Panc1 (cell line): ENCODE measurements at places on chromosomes 4 and X. TPM values are rescaled to one million over a fixed set of nuclear protein-coding genes. Genes with fewer than 3 reads are reported as not detected.

DNA sequence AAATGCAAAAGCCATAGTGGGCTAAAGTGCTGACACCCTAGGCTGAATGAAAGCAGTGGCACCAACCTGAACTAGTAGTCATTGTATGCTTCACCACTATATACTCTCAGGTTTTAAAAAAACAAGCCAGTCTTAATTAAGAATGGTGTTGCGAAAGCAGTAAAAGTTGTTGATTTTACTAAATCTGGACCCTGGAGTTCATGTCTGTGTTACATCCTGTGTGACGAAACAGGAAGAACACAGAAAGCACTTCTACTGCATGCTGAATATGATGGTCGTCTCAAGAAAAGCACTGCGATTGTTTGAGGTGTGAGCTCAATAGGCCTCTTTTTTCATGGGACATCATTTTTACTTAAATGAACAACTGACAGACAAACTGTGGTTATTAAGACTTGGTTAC, 24.2 kb upstream of the GDPD2 start:
- no peak for DNase-seq

- DNase-seq: no peak
These were observed 48.0 kb downstream of the CPE start for GRCh38 chr4:165426823-165427222.

- no peak for DNase-seq
These were observed 1475.5 kb upstream of the AGA start for GRCh38 chr4:178917756-178918155.

GRCh38 chr4:111666826-111667360, 478.4 kb upstream of the FAM241A start:
- no peak for DNase-seq

- no peak for DNase-seq
These were observed 141.7 kb downstream of the PAPSS1 start for GRCh38 chr4:107578321-107578720.

GRCh38 chr4:94870146-94870545, 112.4 kb downstream of the BMPR1B start:
- no peak for DNase-seq

GRCh38 chr4:142917678-142918077, 71.6 kb upstream of the INPP4B start:
- DNase-seq: no peak

DNA sequence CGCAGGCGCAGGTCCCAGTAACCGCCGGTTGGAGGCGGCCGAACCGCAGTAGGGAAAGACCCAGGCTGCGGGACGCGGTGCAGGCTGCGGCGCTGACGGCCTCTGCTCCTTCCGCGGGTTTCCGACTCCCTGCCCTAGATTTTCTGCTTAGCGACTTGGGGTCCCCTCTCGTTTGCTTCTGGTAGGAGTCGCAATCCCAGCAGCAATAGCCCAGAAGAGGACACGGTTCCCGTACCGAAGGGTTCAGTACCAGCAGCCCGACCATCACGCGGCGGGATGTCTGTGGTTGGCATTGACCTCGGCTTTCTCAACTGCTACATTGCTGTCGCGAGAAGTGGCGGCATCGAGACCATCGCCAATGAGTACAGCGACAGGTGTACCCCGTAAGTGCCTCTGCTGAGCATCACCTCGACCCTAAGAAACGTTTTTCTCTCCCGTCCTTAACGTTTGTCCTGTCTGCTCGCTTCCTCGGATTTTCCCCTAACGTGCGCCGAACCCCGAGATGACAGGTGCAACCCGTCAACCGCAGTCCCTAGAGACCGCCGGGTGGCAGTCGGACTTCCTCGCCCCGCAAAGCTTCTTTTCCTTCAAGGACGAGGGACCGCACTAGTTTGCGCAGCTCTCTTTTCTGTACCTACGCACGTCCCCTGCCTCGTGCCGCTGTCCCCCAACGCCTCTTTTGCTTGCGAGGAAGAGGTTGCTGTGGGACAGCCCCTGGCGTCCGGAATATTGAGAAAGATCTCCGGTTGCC, at the start of gene HSPA4L:
Gene HSPA4L (plus strand): TSS at position 48 of the 751 bp plus-strand sequence. CDS start 229 bp downstream, at position 277.
- DNase-seq: peak; percentile 65

GRCh38 chr4:94621491-94622080, 136.2 kb upstream of the BMPR1B start:
- no peak for DNase-seq

GRCh38 chr4:99058228-99058627, 30.4 kb downstream of the ADH5 start:
- no peak for DNase-seq

DNA sequence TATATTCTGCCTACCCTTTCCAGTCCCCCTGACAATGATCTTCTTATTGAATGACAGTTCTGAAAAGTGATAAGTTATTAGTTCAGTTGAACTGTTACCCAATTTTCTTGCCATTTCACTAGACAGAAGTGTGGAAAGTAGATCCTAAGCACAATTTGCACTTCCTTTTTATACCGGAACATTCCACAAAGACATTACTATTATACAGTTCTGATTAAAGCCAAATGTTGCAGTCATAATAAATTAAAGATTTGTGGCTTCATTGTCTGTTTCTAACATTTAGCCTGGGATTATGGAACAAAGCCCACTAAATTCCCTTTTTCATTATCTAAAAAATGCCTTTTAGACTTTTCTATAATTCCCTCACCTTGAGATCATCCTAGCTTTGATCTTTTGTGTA, 13.8 kb downstream of the SH3BGRL start:
- no peak for DNase-seq

DNA sequence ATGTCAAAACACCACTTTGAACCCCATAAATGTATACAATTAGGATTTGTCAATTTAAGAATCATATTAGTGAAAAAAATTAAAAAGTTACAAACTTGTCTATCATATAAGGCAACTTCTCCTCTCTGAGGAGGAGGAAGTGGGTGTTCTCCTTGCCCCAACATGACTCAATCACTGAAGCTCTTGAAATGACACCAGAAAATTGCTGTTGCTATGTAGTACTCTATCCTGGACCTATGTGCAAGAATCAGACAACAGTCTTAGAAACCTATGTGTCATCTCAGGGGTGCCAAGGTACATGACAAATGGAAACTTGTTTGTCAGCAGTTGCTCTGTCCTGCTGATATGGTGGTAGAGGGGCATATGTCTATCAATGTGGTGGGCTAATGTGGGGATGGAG, 47.7 kb downstream of the HMGB3 start:
- DNase-seq: no peak

GRCh38 chrX:68690936-68691501, 43.6 kb downstream of the STARD8 start:
- no peak for DNase-seq

DNA sequence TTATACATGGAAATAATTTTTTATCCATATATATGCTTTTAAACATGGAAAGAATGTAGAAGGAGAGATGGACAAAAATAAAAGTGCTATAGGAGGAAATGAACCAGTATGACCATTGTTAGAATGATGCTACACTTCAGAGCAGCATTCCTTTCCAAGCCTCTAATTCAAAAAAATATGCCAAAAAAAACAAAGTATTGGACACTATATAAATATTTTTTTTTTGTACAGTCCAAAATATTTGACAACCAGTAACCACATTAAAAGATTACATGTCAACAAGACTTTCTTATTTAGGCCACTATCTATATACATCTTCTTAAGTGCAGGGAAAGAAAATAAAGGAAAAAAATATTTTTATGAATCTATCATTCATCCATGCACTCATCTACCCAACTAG, 198.6 kb downstream of the LRBA start:
- DNase-seq: no peak

- no peak for DNase-seq
These were observed 174.9 kb upstream of the PCDH18 start for GRCh38 chr4:137707102-137707620.

DNA sequence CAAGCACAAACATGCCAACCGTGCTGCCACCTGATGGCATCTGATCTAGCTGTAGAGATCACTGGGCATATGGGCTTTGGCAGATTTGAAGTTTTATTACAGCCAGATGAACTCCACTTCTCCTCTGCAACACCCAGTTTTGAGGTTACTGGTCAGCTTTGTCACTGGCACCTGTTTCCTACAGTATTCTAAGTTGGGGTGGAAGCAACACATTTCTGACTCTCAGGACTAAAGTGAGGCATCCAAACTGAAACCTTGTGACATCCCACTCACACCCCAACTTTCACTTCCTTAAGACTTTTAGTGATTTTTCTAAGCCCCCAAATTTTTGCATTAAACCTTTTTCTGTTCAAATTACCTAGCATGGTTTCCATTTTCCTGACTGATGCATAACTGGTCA, 115.1 kb upstream of the PCDH18 start:
- DNase-seq: no peak

- DNase-seq: no peak
These were observed 492.1 kb upstream of the SMIM31 start for GRCh38 chr4:164261831-164262230.

DNA sequence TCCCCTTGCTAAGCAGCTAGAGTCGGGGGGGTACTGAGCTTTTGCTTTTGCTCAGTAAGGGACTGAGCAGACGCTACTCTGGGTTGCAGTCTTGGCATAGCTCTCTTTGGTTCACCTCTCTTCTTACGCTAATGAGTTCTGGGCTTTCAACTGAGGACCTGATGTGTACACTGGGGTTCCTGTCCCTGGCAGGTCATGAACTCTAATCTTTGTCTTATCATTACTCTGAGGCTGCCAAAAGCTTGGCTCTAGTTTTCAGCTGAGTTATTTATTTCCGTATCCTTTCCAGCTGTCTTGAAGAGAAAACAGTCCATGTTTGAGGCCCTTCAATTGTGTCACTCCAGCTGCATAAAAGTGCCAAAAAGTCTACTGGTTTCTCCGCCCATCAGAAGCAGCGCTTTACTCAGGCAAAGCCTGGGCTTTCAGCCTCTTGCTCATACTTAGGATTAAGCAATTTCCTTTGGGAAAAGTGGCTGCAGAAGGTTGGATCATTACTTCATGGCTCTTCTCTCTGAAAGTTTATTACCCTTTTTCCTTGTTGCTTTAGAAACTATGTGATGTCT, 121.0 kb upstream of the STOX2 start:
- no peak for DNase-seq

DNA sequence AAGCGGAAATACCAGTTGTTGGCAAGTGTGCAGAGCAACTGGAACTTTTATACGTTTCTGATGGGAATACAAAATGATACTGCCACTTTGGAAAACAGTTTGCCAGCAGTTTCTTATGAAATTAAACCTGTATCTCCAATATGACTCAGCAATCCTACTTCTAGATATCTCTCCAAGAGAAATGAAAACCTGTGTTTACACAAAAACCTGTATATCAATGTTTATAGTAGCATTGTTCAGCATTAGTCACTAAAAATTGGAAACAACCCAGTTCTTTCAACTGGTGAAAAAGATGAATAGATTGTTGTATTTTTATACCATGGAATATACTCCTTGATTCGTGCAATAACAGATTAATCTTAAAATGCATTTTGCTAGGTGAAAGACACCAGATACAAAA, 26.8 kb downstream of the ATP7A start:
- no peak for DNase-seq

- no peak for DNase-seq
These were observed 155.3 kb downstream of the SNCA start for GRCh38 chr4:89681671-89682070.

Gene BBS7
- total RNA-seq: 9.1 TPM

Gene MAGED4B
- total RNA-seq: 2.6 TPM

Gene GPR119
- total RNA-seq: not detected

Gene PGAM4
- total RNA-seq: not detected

Gene IKBKG
- 76.3 TPM for total RNA-seq

Gene TCEAL6
- not detected for total RNA-seq

Gene EXOC1L
- not detected for total RNA-seq

Gene COX7B2
- not detected for total RNA-seq

Gene DIAPH2
- 17.0 TPM for total RNA-seq

Gene ATOH1
- not detected for total RNA-seq

Gene DUX4
- not detected for total RNA-seq

Gene CLCN4
- 2.5 TPM for total RNA-seq

Gene ANKRD50
- 14.3 TPM for total RNA-seq

Gene PWWP3B
- total RNA-seq: not detected

Gene MAOB
- total RNA-seq: not detected
